Stimulated activated CD8-positive, alpha-beta memory T cell treated with anti-CD3 and anti-CD28 coated beads, Interleukin-2, amount 100 ng/mL, for 1 hour (primary cell): ENCODE measurements at places on chromosomes 13 and 19.

- no peak for DNase-seq
Observed at GRCh38 chr13:111114362-111115060, 599 bp upstream of the ARHGEF7 start.

DNA sequence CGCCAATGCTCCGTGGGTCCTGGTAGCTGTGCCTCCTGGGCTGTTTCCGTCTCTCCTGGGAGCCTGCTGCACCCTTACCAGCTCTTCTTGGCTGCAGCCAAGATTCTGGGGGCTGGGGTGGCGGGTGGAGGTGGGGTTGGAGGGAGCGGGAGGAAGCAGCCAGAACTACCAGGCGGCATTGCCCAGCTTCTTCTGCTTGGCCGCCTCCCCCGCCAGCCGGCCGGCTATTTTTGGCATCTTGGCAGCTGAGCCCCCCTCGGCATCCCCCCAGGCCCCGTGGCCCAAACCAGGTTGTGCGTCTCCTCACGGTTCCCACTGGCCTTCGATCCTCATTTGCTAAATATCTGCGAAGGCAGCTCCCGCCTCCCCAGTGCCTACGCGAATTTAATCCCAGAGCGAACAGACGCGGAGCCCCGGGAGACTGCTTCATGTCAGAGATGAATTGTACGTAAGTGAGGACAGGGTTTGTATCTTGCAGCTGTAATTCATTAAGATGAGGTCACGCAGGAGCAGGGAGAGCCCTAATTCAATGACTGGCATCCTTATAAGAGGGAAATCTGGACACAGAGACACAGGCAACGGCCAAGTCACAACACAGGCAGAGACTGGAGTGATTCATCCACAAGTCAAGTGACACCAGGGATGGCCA, 12.8 kb upstream of the PEAK3 start:
- DNase-seq: no peak

GRCh38 chr13:45522571-45522970, 57.8 kb downstream of the COG3 start:
- no peak for DNase-seq

GRCh38 chr19:49645592-49645991, 3.6 kb downstream of the SCAF1 start:
- no peak for DNase-seq
